ENCODE measurements at places on chromosomes 12 and 14.

DNA sequence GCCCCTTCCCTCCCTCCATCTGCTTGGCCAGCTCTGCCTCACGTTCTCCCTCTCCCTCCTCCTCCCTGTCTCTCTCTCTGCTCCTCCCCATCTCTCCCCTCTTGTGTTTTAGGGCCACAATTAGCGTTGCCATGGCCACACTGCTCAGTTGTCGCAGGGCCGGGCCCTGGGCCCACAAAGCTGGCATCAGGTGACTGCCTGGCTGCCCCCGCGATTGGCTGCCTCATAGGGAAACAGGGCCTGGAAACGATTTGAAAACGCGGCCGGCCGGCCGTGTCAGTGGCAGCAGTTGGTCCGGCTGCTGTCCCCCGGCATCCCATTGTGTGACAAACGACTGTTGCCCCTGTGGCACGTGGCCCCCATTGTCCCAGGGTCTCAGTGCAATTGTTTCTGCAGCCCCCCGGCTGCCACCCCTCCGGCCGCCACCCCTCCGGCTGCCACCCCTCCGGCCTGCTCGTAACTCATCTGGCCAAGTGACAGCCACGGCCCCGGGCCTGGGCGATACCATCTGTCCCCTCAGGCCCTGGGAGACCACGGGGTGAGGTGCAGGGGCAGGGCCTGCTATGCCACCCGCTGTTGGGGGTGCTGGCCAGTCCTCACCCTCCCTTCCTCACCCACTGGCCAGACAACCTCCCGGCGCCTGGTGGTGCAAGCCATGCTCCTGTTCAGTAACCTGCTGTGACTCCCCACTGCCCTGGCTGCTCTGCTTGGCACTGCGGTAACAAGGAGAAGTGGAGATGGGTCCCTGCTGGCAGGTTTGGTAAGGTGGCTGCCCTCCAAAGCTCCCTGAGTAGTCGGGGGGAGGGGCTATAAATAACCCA, 17.4 kb downstream of the FOXN4 start:
- DNase-seq, result peak; percentile 85

DNA sequence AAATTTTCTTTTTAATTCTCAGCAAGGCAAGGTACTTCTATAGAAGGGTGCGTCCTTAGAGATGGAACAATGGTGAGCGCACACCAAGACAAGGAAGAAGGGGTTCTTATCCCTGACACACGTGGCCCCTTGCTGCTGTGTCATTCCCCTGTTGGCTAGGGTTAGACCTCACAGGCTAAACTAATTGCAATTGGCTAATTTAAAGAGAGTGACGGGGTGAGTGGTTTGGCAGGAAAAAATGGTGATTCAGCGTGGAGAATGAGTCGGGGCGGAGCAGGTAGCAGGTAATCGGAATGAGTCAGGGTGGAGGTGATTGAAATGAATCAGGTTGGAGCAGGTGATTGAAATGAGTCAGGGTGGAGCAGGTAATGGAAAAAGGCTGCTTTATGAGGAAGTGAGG, 36.3 kb upstream of the HECTD1 start:
- DNase-seq, result no peak

- DNase-seq, result peak; percentile 36
These were observed 16.3 kb downstream of the DYNC1H1 start for GRCh38 chr14:101980700-101981099.

DNA sequence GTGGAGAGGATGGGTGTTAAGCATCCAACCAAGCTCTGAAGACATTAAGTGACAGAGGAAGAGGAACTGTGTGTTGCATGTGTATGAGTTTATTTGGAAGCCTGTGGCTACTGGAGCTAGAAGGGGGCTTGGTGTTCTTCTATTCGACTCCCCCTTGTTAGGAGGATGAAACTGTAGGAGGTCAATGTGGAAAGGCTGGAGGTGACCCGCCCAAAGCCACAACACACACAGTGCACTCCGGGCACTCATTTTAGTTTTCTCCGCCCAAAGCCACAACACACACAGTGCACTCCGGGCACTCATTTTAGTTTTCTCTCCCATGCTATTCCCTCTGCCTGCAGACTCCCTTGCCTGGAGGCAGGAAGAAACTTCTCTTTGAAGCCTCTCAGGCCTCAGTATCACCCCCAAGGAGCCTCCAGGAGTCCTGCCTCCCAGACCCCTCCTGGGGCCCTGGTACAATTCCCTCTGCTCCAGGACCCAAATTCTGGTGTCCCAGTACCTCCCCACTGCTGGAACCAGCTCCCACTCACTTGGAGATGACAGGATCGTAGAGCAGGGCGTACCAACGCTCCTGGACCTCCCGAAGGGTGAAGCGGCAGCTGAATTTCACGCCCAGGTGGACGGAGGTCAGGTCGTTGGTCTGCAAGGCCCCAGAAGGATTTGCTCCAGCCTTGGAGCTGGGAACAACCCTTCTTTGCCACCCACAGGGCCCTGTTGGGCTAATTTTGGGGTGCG, 3.8 kb downstream of the MCRS1 start:
- no peak for DNase-seq

DNA sequence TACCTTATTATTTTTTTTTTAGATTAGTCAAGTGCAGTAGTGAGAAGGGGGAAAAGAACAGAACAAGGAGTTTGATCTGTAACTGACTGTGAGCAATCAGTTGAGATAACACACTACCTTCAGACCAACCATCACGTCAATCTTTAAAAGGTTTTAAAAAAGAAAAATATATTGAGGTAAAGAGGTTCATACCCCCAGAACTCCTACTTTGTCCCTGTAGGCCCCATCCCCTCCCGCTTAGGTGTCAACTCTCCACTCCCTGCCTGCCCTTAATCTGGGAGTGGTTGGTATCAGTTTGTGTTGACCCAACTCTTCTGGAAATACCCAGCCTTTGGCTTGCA, 16.2 kb downstream of the MMP14 start:
- no peak for DNase-seq

DNA sequence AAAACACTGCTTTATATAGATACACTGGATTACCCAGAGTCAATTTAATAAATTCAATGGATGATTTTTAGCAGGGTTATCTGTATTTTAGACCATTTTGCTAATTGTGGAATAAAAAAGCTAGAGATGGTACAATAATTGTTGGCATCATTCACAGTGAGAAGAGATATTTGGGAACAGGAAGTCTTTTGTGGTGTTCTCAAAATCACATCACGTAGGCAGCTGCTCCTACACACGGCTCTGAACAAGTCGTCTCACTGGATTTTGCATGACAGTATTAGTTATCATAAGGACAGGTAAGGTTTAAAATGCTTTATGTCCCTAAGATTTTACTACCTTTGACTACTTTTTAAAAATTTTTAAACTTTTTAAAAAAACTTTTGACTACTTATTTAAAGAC, 52.0 kb downstream of the PAPLN start:
- DNase-seq, result no peak

DNA sequence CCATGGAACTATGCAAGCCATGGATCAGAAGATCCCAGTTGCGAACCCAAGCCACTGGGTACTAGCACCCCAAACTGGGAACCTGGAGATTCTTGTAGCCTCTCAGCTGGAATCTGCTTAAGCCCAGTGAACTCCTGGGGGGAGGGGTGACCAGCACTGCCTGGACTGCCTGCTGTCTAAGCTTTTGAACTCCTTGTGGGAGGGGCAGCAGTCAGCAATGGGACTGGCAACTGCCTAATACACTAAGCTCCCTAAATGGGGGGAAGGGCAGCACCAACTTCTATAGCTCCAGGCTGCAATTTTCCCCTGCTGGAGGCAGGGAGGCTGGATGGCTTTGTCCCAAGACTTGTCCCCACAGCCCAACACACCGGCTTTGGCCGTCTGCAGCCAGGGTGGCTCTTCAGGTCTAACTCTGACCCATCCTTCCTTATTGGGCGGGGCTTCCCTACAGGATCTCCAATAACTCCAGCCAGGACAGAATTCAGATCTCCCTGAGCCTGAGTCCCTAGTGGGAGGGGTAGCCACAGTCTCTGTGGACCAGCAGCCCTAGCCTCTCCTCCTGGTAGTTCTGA, 485.1 kb downstream of the SOX5 start:
- DNase-seq, result no peak

GRCh38 chr12:57839996-57840395, 6.5 kb downstream of the CTDSP2 start:
- no peak for DNase-seq

DNA sequence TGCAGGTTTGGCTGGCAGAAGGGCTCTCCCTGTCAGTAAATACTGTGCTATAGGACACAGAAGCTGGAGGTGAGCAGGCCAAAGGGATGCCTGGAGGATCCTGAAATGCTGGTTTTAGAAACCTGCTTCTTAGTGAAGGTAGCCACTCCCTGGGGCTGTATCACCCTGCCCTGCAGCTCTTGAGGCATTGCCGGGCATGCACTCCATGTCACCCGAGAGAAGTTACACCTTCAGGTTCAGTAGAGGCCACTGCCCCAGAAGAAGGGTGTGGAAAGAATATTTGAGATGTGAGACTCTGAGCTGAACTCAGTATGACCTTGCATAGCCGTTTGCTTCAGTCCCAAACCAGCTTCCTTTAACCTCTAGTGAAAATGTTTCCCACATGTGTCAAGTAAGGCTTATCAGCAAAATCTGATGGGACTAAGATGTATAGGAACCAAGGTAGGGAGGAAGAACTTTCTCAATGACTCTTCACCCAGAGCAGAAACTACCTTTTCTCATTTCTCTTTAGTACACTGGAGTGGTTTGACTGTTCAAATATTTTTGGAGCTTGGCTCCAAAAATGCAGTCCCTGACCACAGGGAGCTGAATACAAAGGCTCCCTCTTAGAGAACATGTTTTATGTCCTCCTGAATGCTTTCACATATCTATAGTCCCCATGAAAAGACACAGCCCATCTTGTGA, 164.5 kb upstream of the DYRK2 start:
- no peak for DNase-seq

DNA sequence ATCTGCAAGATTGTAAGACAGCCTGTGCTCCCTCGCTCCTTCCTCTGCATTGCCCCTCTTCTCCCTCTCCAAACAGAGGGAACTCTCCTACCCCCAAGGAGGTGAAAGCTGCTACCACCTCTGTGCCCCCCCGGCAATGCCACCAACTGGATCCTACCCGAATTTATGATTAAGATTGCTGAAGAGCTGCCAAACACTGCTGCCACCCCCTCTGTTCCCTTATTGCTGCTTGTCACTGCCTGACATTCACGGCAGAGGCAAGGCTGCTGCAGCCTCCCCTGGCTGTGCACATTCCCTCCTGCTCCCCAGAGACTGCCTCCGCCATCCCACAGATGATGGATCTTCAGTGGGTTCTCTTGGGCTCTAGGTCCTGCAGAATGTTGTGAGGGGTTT, 37.4 kb downstream of the DAD1 start:
- DNase-seq, result no peak

GRCh38 chr12:27472604-27473003, 26.1 kb downstream of the SMCO2 start:
- DNase-seq, result no peak

GRCh38 chr14:73223049-73223448, 14.3 kb upstream of the PAPLN start:
- DNase-seq, result peak; percentile 33

DNA sequence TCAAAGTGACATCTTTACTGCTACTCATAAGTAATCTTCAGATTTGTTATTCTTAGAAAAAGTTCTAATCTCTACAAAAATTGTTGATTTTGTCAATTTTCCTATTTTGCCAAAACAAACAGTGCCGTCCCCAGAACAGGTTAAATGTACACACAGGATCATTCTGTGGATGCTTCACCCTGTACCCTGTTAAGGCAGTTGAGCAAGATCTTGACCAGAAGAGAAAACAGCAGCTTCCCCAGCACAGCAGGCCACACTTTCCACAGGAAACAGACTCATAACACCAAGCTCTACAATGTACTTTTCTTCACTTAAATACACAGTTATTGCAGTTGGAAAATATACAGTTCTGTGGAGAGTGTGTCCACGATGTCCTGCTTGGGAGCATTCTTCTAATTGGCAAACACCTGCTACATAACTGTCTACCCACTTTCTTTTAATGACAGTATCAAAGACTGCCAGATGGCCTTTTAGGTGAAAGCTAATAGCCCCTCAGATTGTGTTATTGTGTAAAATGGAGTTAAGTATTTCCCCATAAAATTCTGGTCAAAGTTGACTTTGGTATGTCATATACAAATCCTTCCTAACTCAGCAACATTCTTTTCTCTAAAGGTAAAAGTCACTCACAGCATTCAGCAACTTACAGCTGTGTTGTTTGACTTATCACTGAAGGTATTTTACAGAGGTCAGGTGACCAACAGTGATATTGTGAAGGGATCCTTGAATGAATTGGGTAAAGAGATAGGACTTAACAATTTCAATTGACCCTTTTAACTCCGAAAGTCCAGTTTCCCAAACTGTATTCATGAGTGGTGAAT, 77.0 kb downstream of the SEC23A start:
- no peak for DNase-seq

DNA sequence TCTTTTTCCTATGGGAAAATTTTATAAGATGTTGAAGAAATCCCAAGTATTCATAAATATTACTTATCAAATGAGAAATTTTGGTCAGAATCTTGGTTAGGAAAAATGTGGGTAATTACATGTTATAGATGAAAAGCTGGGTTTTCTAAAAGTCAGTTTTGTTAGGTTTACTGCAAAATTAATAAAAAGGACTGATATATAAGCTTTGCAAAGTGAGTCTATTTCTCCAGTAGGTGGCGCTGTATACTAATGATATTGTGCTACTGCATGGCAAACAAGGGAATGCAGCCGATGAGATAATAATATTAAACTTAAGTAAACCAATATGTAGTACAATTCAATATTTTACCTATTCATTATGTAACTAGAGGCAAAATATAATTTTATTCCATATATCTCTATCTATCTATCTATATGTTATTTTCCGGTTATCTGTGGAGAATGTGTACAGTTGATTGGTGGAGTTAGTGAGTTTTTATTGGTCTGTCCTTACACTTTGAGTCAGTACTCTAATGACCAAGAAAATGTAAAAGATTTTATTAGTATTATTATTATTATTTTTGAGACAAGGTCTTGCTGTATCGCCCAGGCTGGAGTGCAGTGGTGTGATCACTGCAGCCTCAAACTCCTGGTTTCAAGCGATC, 32.9 kb downstream of the MIPOL1 start:
- peak; percentile 69 for DNase-seq

DNA sequence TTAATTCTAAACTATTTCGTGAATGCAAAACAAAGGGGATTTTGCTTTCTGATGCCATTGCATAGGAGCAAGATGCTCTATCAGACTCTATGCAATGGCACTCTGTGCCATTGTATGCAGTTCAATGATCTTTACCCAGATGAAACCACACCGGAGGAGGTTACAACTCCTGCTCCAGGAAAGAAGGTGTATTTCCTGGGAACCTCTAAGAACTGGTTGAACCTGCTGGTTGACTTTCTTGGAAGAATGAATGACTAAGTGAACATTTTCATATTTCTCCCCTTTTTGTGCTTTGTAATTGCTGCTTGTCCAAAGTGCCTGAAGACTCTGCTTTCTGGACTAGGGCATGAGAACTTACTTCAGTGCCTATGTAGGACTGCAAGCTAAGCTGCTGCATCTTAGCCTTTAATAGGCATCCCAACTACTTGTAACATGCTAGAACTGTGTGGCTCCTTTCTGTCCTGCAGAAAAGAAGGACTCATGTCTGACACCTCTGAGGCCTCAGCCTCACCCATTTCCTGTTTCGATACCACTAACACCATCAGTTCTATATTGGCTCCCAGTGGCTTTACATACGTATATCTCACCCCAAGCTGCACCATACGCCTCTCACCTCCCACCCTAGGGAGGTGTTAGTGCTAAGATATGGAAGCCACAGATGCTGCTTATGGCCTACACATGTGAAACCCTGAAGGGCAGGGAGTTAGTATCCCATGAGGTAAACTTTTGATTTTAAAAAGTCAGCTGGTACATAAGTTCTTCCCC, 193.5 kb upstream of the CNOT2 start:
- no peak for DNase-seq

GRCh38 chr12:48013287-48013686, 9.0 kb upstream of the COL2A1 start:
- DNase-seq, result no peak
